ENCODE measurements at places on chromosomes 5 and 9.

- peak; percentile 58 for DNase-seq
Measured at GRCh38 chr5:59034498-59035186, 451.8 kb downstream of the RAB3C start.

- no peak for DNase-seq
Measured at GRCh38 chr9:129402931-129403778, 217.7 kb downstream of the C9orf50 start.

GRCh38 chr9:16343249-16344237, 526.9 kb downstream of the BNC2 start:
- DNase-seq: no peak

- DNase-seq: no peak
Measured at GRCh38 chr5:37206736-37207135, 42.4 kb downstream of the CPLANE1 start.

- DNase-seq: no peak
Measured at GRCh38 chr5:110903966-110904365, 165.2 kb downstream of the SLC25A46 start.

GRCh38 chr9:91886414-91887076, 63.5 kb downstream of the ROR2 start:
- DNase-seq: no peak

- no peak for DNase-seq
Measured at GRCh38 chr5:129431406-129431805, 28.7 kb upstream of the ADAMTS19 start.

- no peak for DNase-seq
Measured at GRCh38 chr5:54080831-54081230, 229.5 kb downstream of the ARL15 start.

DNA sequence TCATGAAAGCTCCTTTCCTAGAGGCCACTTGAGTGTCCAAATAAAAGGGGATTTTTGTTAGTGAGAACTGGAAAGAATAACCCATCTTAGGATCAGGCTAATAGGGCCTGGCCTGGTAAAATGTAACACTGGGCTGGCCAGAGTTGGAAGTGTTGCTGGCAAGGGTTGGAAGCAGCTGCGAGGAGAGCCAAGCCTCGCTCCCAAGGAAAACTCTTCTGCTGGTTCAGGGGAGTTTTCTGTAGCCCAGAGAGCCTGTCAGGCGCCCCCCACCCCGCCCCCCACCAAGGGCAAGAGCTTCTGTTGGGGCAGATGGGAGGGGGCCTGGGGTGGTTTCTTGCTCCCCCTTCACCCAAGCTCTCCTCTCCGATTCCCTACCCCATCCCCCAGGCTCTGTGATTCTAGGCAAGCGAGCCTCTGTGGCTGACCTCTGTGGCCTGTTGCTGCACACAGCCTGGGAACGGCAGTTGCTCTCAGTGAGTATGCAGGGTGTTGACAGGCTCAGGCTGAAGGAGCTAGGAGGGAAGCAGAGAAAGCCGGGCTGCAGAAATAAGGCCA, 547.8 kb downstream of the CCDC171 start:
- DNase-seq: no peak

DNA sequence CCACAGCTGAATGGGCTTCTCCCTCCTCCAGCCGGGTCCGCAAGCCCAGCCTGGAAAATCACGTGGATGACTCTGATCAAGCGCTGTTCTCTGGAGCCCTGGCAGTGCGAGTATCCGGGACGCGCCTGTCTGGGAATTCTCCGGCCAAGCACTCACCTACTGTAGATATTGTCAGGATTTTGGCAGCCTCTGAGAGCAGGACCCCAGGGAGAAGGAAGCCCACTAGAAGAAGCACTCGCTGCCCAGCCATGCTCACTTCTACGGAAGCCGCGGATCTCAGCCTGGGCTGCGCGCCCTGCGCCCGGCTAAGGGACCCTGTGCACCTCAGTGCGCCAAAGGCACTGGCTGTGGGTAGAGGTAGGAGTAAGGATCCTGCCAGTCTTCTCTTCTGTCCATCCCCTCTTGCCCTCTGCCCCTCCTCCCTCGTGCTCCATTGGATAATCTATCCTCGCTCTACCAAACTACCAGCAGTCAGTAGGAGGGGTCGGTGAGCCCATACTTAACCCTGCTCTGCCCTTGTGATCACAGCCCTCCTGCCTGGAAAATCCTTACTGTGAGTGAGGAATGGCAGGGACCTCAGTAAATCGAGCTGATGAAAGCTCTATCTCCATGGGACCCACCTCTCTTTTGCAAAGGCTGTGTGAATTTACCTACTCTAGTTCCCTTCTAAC, at the start of gene UGT3A2:
Gene UGT3A2, minus strand, starts transcription at position 343 of the 671 bp plus-strand sequence. Its CDS starts 93 bp downstream, at position 250.
- DNase-seq: no peak

DNA sequence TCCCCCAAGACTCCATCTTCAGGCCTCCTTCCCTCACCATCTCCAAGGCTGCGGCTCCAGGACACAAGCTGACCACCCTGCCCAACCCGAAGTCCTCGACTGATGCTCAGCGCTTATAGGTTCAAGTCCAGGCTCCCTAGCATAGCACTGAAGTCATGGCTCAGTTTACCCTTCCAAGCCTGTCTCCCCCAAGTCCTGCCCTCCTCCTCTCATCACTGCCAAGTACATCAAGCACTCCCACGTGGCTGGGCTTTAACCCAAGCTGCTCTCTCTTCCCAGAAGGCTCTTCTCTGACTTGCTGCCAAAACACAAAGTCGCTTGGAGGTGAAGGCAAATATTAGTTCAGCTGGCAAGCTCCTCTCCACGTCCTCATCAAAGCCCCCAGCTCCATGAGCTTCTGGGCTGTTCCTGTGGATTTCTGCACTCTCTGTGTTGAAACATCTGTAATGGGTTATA, 22.1 kb upstream of the MARCHF6 start:
- peak; percentile 72 for DNase-seq

- DNase-seq: no peak
Measured at GRCh38 chr5:169954786-169955185, 25.5 kb downstream of the INSYN2B start.

- no peak for DNase-seq
Measured at GRCh38 chr5:132477784-132478365, 12.7 kb downstream of the IRF1 start.

DNA sequence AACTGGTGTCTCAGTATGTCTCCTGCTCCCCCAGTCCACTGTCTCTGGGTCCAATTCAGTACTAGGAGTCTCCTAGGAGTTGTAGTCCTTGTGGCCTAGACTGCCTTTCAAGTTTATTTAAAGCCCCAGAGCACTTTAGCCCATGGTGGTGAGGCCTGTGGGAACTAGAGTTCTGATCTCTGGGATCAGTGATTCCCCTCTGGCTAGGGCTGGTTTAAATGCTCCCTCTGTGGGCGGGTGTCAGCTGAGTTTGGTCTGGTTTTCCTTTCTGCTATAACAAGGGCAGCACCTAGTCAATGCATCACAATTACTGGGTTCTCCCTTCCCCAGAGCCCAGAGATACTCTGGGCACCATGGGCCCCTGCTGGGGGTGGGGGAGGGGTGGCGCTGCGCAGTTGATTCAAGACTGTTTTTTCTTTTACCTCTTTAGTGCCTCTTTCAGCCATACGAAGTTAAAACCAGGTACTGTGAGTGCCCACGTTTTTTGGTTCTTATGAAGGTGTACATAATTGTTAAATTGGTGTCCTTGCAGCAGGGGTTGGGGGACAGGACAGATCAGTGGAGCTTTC, 9.3 kb upstream of the SLC36A3 start:
- DNase-seq: no peak

DNA sequence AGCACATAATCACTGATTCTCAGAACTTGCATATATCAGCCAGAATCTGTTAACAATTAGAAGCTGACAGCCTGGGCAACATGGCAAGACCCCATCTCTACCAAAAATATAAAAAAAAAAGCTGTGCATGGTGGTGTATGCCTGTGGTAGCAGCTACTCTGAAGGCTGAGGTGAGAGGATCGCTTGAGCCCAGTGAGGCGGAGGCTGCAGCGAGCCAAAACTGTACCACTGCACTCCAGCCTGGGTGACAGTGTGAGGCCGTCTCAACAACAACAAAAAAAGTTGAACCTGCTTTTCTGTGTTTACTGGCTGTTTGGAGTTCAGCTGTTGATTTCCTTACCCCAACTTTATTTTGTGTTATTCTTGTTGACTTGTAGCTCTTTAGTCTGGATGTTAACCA, 66.8 kb downstream of the GOLPH3 start:
- DNase-seq: no peak

GRCh38 chr9:120693700-120694008, 20.6 kb downstream of the MEGF9 start:
- no peak for DNase-seq

- no peak for DNase-seq
Measured at GRCh38 chr9:122186301-122186700, 26.6 kb downstream of the MORN5 start.

- no peak for DNase-seq
Measured at GRCh38 chr9:86668488-86668887, 278.8 kb downstream of the GAS1 start.

GRCh38 chr5:158473016-158473635, 614.2 kb upstream of the CLINT1 start:
- DNase-seq: no peak

DNA sequence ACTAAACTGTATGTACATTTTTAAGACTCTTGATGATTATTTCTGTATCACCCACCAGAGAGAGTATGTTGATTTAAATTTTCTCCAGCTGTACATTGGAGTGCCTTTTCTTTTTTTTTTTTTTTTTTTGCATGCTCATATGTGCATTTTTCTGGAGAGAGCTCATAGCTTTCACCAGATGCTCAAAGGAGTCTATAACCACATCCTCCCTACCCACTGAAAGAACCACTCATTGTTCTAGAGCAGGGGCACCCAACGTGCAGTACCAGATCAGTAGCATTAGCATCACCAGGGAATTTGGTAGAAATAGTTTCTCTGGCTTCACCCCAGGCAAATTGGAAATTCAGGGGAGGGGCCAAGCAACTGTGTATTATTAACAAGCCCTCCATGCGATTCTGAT, 53.9 kb upstream of the TMEM171 start:
- DNase-seq: peak; percentile 33

DNA sequence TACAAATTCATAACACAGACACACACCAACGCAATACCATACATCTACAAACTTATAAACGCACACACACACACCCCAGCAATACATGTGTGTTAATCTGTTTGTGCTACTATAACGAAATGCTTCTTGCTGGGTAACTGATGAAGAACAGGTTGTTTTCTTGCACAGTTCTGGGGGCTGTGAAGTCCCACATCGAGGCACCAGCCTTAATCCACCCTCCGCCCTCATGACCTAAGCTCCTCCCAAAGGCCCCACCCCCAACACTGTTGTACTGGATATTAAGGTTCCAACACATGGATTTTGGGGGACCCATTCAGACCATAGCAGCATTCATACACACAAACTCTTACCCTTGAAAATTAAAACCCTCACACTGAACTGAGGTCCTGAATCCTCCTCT, 38.8 kb upstream of the LPCAT1 start:
- DNase-seq: no peak

DNA sequence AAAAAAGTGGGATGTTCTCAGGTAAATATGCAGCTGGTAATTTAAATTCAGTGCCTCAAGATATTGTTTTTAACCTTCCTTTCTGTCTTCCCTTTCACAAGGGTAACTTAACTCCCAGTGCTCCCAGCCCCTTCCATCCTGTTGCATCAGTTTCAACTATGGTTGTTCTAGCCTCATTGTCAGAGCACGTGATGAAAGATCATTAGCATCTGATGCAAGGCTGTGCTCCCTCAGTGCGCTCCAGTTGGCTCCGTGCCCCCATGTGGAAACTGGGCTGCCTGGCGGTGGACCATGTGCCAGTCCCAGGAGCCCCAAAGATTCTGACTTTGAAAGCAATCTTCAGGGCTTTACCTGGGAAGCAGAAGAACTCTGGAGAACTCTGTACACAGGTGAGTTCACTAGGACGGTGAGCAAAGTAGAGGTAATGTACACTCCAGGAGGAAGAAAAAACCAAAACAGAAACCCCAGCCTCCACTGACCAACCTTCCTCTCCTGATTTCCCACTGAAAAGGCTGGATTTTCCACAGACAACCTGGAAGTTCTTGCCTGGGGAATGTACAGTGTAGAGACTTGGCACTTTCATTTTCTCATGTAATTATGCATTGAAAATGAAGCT, 96.9 kb downstream of the SLC1A3 start:
- DNase-seq: no peak

GRCh38 chr5:143011585-143011984, 241.4 kb downstream of the ARHGAP26 start:
- no peak for DNase-seq

- no peak for DNase-seq
Measured at GRCh38 chr5:79011869-79012268, 26.8 kb upstream of the ARSB start.

- no peak for DNase-seq
Measured at GRCh38 chr9:90965226-90966030, 163.8 kb downstream of the SYK start.

DNA sequence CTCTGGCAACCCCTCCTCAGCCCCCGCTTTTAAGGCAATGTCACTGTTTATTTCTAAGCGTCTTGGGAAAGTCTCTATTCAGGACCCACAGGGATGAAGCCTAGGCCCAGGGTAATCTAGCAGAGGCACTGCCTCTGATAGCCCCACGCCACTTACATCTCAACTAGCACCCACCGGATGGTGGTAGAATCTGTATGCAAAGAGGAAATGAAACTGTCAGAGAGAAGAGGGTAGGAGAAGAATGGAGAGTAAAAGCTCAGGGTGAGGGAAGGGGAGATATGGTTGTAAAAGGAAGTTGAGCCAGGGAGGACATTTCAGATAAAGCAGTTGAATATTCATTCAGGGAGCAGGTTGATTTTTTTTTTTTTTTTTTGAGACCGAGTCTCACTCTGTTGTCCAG, 3.0 kb downstream of the FRRS1L start:
- DNase-seq: no peak

- DNase-seq: no peak
Measured at GRCh38 chr5:122101636-122102285, 23.7 kb upstream of the LOX start.

DNA sequence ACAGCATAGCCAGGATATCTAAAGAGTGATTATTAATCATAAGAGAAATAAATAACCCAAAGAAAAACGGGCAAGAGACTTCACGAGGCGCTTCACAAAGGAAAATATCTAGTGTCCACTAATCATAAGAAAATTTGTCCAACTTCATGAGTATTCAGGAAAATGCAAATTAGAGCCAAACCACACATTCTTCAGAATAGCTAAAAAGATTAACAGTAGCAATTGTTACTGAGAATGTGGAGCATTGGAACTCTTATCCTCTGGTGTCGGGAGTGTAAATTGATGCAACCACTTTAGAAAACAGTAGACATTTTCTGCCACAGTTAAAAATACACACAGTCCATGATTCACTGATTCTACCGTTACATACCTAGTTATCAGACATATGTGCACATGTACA, 145.7 kb downstream of the CWC27 start:
- DNase-seq: peak; percentile 23

DNA sequence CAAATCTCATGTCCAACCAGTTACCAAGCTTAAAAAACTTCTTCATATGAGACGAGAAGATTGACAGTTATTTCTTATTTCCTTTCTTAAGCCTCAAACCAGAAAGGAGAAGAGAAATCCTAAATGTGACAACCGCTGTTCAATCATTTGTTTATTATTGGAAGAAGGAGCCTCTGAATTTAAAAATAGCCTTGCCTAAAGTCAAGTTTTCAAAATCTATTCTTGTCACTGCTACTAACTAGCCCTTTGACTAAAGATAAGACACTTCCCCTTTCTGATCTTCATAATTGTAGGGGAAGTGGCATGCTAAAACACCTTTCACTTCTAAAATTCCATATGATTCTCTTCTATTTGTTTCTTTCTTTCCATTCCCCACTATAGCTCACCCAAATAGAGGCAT, 106.2 kb upstream of the EMB start:
- DNase-seq: no peak

- DNase-seq: no peak
Measured at GRCh38 chr5:37859805-37860204, 20.0 kb upstream of the GDNF start.

GRCh38 chr5:102869230-102869629, 114.1 kb downstream of the PAM start:
- no peak for DNase-seq

Measured in AG04449 (cell line).